ENCODE measurements at places on chromosomes 7 and 10.

DNA sequence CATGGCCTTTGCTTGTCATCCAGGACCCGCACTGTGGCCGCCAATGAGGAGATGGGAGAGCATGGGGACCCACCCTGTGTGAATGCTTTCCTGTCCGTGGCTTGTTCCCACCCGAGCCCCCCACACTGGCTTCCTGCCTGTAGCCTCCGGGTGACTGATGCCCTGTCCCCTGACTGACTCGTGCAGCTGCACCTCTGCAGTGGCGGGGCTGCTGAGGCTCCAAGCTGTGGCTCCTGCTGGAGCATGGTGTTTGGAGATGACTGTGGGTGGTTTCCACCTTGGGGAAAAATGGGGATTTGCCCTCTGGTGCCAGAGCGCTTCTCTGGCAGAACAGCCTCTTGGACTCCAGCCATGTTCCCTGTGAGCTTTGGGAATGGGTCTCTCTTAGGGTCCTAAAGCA, 2.1 kb downstream of the CAMK1D start:
- no peak for DNase-seq

- DNase-seq, result no peak
Observed at GRCh38 chr10:102814873-102815661, 22.1 kb downstream of the CYP17A1 start.

DNA sequence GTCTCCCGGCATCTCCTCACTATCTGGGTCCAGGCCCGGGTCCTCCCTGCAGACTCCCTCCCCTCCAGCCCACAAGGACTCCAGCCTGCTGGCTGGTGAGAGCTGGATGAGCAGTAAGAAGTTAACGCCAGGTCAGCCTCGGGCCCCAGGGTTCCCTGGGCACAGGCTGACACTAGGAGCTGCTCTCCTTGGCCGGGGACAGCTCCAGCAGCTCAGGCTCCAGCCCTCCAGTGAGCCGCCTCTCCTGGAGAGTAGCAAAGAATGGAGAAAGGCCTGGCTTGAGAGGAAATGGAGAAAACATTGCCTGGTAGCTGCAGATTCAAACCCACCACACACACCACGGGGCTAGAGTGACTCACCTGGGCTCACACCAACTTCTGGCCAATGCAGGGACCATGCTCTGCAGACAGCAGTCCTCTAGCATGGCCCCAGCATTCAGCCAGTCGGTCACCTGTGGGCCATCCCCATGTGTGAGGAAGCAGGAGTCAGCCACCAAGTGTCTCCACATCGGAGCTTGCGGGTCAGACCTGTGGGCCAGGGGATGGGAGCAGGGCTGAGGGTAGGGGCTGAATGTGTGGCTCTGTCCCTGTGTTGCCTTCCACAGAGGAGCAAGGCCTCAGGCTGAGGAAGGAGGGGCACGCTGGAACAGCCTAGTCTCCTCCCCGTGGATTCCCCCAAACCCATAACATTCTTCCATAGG, 6.5 kb downstream of the SAP25 start:
- DNase-seq, result no peak

DNA sequence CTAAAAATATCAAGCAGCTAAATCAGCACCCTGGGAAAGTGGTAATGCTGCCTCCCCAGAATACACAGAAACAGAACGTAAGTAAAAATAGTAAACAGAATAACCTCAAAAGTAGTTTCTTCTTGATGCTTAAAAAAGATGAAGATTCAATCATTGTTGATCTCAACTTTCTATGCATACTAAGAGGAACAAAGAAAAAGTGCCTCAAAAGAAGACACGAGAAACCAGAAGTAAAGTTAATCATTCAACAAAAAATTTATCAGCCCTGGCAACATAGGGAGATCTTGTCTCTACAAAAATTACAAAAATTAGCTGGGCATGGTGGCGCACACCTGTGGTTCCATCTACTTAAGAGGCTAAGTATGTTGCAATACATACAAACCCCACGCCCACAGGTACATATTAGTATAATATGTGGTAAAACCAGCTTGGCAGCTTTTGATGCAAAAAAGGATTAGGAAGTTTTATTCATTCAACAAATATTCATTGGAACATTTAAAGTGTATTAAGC, 153.7 kb downstream of the NRBF2 start:
- no peak for DNase-seq

DNA sequence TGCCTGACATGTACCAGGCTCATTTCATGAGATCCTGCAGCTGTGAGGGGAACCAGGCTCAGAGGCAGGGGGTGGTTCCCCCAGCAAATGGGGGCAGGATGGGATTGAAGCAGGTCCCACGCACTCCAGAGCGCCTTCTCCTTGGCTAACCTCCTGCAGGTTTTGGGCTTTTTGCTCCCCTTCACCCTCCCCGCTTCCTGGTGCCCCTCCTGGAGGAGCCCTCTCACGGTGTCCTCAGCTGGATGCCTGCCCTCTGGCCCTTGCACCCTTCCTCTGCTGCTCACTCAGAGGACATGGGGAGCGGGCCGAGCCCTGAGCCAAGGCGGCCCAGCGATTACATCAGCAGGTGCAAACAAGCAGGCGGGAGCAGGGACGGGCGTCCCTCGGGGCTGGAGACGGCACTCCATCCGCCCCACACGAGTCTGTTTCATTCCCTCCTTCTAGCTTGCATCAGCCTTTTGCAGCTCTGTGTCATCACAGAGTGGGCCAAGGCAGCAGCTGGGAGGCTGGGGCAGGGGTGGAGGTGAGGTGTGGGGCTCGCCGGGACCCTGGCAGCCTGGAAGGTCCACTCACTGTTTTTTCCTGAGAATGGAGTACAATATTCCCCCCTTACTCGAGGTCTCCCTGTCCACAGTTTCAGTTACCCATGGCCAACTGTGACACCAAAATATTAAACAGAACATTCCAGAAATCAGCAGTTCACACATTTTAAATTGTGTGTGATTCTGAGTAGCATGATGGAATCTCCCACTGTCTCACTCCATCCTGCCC, 52.7 kb upstream of the SLC29A3 start:
- DNase-seq, result no peak

- DNase-seq, result no peak
Observed at GRCh38 chr7:82172017-82172416, 271.6 kb downstream of the CACNA2D1 start.

DNA sequence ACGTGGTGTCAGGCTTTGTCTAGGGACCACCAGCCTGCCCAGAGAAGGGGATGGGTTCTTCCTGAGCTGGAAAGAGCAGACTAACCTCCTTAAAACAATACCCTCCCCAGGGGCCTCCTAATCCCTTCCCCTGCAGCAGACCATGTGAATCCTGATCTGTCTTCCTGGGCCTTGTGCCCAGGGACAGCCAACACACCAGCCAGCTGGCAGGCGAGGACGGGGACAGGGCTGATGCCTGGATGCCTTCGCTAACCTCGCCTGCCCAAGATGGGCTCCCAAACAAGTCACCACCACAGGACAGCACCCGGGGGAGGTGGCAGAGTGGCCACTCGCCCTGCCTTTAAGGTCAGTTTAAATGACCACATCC, 17.6 kb downstream of the PODXL start:
- no peak for DNase-seq

- no peak for DNase-seq
Observed at GRCh38 chr10:106424981-106425380, 739.5 kb downstream of the SORCS1 start.
